ENCODE measurements at places on chromosomes 7 and 10.
A peak's percentile ranks its signal among the peaks of the same experiment; 100 is the strongest.

DNA sequence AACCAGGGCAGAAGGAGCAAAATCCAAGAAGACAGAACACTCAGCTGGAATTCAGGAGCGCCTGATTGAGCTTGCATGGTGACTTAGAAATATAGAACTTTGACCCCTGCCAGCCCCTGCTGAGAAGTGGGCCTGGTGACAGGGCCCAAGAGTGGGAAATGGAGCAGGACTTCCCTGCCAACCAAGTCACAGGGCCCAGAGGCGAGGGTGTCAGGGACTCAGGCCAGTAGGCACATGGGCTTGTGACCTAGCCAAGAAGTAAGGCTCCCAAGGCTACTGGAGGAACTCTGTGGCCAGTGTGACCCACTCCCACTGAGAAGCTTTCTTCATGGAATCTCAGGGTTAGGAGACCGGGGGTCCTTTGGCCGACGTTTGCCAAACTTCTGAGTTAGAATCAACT lies 31.9 kb downstream of the LRRC20 start:
- DNase-seq: no peak

GRCh38 chr10:91017198-91017597 lies 96.3 kb upstream of the ANKRD1 start:
- no peak for DNase-seq

GRCh38 chr7:5139998-5140397 lies 50.0 kb upstream of the WIPI2 start:
- DNase-seq: peak; percentile 37

- no peak for DNase-seq
Observed at GRCh38 chr10:35165136-35165535, 38.5 kb downstream of the CREM start.

DNA sequence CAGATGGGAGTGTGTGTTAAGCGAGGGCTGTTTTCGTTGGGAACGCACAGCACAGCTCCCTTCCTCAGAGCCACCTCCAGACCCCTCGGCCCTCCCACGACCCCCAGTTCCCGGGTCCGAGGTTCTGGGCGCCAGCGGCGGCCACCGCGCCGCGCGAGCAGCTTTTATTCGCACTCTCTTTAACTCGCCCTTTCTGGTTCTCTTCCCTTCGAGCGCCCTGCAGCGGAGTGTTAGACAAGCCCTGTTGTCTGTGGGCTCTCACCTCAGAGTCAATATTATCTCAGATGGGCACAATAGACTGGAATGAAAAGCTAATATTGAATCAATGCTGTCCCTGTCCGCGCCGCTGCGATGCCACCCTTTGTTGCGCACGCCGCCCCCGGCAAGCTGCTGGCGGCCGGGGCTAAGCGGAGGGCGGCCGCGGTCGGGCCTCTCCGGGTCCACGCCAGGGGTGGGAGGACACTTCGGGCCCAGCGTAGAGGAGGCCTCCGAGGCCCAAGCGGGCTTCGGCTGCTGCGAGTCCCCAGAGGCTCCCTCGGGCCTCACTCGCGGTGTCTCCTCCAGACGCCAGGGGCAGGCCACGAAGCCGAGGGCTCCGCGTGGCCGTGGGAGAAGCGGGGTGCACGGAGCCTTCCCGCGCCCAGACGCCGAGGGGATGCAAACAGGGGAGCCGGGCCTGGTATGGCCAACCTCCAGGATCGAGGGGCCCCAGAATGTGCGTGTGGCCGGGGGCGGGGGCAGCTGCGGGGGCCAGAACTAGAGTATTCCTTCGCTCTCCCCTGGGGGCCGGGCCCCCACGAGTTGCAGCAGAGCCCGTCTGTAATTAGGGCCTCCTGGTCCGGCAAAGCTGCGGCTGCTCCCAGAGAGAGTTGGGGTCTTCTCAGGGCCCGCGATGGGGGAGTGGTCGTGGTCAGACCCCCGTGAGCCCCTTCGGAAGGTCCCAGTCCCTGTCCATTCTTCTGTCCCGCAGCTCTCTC lies 7.9 kb upstream of the EMX2 start:
- DNase-seq: no peak

- no peak for DNase-seq
Observed at GRCh38 chr10:6383096-6383812, 180.5 kb downstream of the PFKFB3 start.

GRCh38 chr10:15241306-15241705 lies 72.8 kb upstream of the NMT2 start:
- DNase-seq: no peak

- no peak for DNase-seq
Observed at GRCh38 chr7:65972976-65973375, 9.0 kb downstream of the GUSB start.

GRCh38 chr10:61406242-61406641 lies 46.9 kb downstream of the TMEM26 start:
- no peak for DNase-seq

DNA sequence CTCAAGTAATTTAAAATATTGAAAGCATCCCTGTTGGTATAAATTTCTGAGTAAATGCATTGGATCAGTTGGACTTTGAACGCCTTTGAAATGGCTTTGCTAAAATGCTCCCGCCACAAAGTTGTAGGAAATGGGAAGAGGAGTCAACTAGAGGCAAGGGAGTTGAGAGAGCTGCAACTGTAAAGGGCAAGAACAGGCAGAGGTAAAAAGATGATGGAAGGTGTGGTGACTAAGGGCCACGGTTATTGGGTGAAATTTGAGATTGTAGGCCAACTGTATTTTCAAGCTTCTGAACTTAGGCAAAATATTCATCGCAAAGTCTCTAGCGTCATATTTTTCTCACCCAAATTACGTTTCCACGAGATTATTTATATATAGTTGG lies 595 bp upstream of the SUMF2 start:
- no peak for DNase-seq

DNA sequence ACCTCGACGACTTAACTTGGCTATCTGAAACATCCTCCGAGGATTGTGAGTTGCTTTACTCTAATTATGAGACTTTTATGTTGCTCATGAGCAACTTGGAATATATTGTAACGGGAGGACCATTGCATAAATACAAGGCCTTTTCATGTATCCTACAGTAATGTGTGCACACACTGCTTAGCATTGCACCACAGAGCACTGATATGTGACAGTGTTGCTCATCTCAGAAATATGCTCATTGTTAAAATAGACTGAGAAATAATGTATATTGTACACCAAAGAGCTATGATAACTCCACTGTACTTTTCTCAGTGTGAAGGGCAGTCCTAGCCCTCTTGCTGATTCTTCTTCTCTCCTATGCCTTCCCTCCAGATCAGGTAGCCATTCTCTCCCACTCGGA lies 102.8 kb upstream of the CDK13 start:
- DNase-seq: no peak
